ENCODE measurements at places on chromosomes 7 and 10. TPM values are rescaled to one million over a fixed set of nuclear protein-coding genes. Genes with fewer than 3 reads are reported as not detected.

CDK14 gene
- 0.76 TPM for total RNA-seq

SPDYE6 gene
- total RNA-seq: not detected

SLC18A3 gene
- not detected for total RNA-seq

SUN3 gene
- 0.71 TPM for total RNA-seq

PITX3 gene
- total RNA-seq: not detected

ACHE gene
- total RNA-seq: 0.64 TPM

SFTPA1 gene
- not detected for total RNA-seq

GRCh38 chr10:2139746-2140145 lies 402.4 kb upstream of the ADARB2 start:
- H3K27me3 ChIP-seq: peaks cover 2% of the 10 kb centered on the region
- H3K4me3 ChIP-seq: no peak overlapping the region
- no peak for DNase-seq
- H3K4me1 ChIP-seq: no peaks in the 10 kb centered on the region
- H3K36me3 ChIP-seq: no peaks in the 10 kb centered on the region
- no peak overlapping the region for H3K27ac ChIP-seq

GRCh38 chr7:80309971-80310549 lies 175.4 kb downstream of the GNAI1 start:
- DNase-seq: no peak
- H3K27me3 ChIP-seq: no peaks in the 10 kb centered on the region
- H3K36me3 ChIP-seq: no peaks in the 10 kb centered on the region
- H3K27ac ChIP-seq: no peak overlapping the region

GRCh38 chr7:3043544-3044371 lies at the start of gene CARD11:
Gene CARD11 (minus strand): TSS chr7:3043867. CDS start chr7:2958506, 85,361 bp downstream.
- no peaks in the 10 kb centered on the region for H3K27me3 ChIP-seq
- H3K4me3 ChIP-seq: peak within 1 kb of the TSS; percentile 91
- H3K27ac ChIP-seq: peak within 1 kb of the TSS; percentile 88
- peaks cover 36% of the 10 kb centered on the region for H3K4me1 ChIP-seq
- no peaks in the 10 kb centered on the region for H3K36me3 ChIP-seq

GRCh38 chr10:69451209-69451783 lies at the start of gene TSPAN15:
Gene TSPAN15 (plus strand): TSS chr10:69451465. CDS start chr10:69451595, 130 bp downstream.
- H3K4me3 ChIP-seq: peak within 1 kb of the TSS; percentile 80
- no peak within 1 kb of the TSS for H3K27ac ChIP-seq
- peaks cover 18% of the 10 kb centered on the region for H3K4me1 ChIP-seq
- H3K36me3 ChIP-seq: no peaks in the 10 kb centered on the region

DNA sequence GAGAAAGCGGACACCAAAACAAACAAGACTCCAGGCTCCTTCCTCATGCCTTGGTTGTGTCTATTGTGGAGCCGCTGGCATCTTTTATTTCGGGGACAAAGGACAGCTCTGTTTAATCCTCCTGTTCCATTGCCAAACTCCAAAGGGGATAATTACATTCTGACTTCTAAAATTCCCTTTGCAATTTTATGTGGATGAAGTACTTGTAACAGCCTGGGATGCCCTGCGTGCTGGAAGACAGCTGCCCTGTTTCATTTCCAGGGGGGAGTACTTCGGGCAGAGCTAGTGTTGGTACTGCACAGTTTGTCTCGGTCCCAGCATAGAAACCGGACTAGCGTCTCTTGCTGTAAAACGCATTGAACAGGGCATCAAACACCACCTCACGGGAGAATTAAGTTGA lies 90.9 kb downstream of the BAMBI start:
- no peaks in the 10 kb centered on the region for H3K4me1 ChIP-seq
- H3K27me3 ChIP-seq: no peaks in the 10 kb centered on the region
- H3K36me3 ChIP-seq: no peaks in the 10 kb centered on the region
- DNase-seq: no peak

GRCh38 chr10:2949948-2950354 lies 117.4 kb upstream of the PFKP start:
- H3K4me3 ChIP-seq: no peak overlapping the region
- no peak overlapping the region for H3K27ac ChIP-seq
- H3K27me3 ChIP-seq: peaks cover 24% of the 10 kb centered on the region
- no peaks in the 10 kb centered on the region for H3K36me3 ChIP-seq

DNA sequence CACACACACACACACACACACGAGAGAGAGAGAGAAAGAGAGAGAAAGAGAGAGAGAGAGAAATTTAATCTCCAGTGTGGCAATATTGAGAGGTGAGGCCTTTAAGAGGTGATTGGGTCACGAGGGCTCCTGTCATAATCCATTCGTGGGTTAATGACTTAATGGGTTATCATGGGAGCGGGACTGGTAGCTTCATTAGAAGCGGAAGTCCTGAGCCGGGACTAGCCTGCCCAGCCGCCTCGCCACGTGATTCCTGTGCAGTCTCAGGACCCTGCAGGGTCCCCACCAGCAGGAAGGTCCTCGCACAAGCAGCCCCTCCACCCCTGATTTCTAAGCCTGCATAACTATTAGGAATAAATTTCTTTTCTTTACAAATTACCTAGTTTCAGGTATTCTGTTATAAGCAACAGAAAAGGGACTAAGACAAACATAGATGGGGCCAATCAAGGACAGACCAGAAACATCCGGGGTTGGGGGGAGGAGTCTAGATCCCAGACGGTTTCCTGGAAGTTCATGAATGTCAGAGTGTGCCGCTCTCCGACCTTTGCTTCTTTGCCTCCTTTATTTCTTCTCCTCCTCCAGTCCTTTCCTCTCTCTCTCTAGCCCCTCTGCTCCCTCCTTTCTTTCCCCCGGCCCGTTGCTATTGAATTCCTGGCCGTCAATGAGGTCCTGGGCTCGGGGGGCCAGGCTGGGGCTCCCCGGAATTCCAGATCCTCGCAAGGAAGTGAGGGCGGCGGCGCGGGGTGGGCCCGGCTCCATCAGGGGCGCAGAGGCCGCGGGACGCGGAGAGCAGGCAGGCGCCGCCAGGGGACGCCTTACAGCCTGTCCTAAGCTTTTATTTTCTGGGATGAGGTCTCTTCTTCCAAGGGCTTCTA lies 146.8 kb downstream of the CYP26A1 start:
- H3K36me3 ChIP-seq: no peaks in the 10 kb centered on the region
- H3K27ac ChIP-seq: no peak overlapping the region
- DNase-seq: no peak
- H3K4me1 ChIP-seq: no peaks in the 10 kb centered on the region

DNA sequence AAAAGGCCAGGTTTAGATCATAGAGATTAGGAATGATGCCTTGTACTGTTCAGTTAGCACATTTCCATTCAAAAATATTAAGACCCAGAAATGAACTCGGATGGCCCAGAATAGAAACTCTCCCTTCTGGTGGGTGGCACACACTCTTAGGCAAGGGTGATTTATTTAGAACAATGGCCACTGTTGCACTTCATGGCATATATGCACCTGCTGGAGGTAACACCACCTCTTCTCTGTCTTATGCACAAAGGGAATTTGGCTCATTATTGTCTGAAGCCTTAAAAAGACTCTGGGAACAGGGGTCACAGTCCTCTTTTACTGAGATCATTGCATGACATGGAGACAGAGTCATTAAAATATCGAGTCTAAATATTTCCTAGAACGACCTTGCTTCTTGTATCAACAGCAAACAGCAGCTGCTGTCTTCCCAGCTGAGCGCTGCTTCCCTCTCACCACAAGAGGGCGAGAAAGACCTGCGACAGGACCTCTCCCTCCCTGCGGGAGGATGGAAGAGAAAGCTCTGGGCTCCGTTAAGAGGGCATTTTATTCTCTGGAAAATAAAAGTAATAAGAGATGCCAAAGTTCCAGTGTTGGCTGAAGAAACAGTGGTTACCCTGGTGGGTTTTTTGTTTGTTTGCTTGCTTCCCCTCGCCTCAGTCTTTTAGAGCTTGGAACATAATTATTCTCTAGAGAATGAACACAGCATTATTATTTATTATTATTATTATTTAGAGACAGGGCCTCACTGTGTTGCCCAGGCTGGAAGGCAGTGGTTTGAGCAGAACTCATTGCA lies 13.5 kb upstream of the BAMBI start:
- H3K27ac ChIP-seq: no peak overlapping the region
- peak; percentile 66 for DNase-seq
- H3K36me3 ChIP-seq: no peaks in the 10 kb centered on the region
- H3K4me1 ChIP-seq: peaks cover 4% of the 10 kb centered on the region
- peaks cover 42% of the 10 kb centered on the region for H3K27me3 ChIP-seq

DNA sequence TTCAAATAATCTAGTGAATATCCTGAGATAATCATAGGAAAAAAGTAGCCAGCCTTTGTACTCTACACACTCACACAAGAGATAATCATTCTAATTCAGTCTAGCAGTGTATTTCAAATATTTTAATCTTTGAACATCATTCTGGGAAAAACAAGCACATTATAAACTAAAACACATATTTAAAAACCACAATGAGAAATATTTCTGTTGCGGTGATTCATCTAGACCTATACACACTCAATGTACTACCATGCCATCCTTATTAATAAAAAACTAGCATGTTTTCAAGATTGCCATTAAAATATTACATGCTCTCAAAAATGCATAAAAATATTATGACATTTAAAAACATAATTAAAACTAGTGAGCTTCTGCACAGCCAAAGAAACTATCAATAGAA lies 11.8 kb downstream of the COG5 start:
- no peaks in the 10 kb centered on the region for H3K27me3 ChIP-seq
- H3K4me1 ChIP-seq: peaks cover 11% of the 10 kb centered on the region
- no peak for DNase-seq

- H3K27ac ChIP-seq: no peak overlapping the region
- no peaks in the 10 kb centered on the region for H3K27me3 ChIP-seq
- no peak for DNase-seq
Measured at GRCh38 chr10:89278034-89278535, 23.8 kb upstream of the IFIT2 start.

DNA sequence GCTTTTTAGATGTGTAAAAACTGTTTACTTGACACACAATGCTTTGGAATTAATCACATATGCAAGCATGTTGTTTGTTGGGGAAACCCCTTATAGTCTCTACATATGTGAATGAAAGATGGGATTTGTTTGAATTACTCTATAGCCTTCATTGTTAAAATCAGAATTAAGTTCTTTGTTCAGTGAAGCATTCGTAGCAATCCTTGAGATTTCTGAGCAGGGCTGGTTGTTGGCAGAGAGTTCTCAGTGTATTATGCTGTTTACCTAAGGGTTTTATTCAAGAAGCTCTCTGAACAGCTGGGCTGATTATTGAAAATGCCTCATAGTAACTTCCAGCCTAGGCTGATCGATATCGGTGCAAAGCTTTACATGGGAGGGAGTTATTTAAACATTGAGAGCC lies 190.9 kb downstream of the VTI1A start:
- no peak for DNase-seq
- H3K4me3 ChIP-seq: no peak overlapping the region
- H3K27me3 ChIP-seq: no peaks in the 10 kb centered on the region
- no peaks in the 10 kb centered on the region for H3K4me1 ChIP-seq

DNA sequence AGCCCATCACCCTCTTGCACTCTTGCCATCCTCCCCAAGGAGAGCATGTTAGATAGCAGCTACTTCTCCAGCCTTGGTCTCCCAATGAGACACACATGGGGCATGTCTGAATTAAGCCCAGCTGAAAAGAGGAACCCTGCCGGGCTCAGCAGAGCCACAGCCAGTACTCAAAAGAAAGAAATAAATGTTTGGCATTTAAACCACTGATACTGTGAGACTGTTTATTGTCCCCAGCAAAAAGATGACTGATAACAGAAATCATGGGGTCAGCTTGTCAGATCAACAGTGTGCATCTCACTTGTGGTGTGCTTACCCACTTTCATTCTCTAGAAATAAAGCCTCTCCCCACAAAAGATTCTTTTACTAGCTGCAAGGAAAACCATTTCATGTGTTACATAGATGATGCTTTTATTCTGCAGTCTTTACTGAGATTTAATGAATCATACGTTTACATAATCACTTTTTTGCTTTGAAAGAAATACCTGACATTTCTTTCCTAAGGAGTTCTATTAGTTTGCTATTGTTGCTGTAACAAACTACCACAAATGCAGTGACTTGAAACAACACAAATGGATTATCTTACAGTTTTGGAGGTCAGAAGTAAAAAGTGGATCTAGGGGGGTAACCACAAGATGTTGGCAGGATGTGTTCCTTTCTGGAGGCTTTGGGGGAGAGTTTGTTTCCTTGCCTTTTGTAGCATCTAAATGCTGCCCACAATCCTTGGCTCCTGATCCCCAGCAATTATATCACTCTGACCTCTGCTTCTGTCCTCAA lies 20.9 kb downstream of the ANKRD7 start:
- DNase-seq: no peak
- peaks cover 6% of the 10 kb centered on the region for H3K27me3 ChIP-seq
- H3K36me3 ChIP-seq: no peaks in the 10 kb centered on the region
- H3K4me3 ChIP-seq: no peak overlapping the region
- no peak overlapping the region for H3K27ac ChIP-seq
- H3K4me1 ChIP-seq: no peaks in the 10 kb centered on the region

GRCh38 chr10:48940372-48940771 lies 732 bp upstream of the LRRC18 start:
- no peak overlapping the region for H3K4me3 ChIP-seq
- no peak for DNase-seq

- H3K4me3 ChIP-seq: no peak overlapping the region
- H3K27ac ChIP-seq: no peak overlapping the region
- no peak for DNase-seq
- no peaks in the 10 kb centered on the region for H3K36me3 ChIP-seq
- no peaks in the 10 kb centered on the region for H3K4me1 ChIP-seq
- H3K27me3 ChIP-seq: peaks cover 16% of the 10 kb centered on the region
Measured at GRCh38 chr10:121326905-121327304, 271.3 kb downstream of the FGFR2 start.

GRCh38 chr7:6640246-6640721 lies 3.2 kb downstream of the ZNF316 start:
- peaks cover 4% of the 10 kb centered on the region for H3K36me3 ChIP-seq
- H3K4me3 ChIP-seq: no peak overlapping the region
- H3K27me3 ChIP-seq: no peaks in the 10 kb centered on the region
- DNase-seq: no peak

DNA sequence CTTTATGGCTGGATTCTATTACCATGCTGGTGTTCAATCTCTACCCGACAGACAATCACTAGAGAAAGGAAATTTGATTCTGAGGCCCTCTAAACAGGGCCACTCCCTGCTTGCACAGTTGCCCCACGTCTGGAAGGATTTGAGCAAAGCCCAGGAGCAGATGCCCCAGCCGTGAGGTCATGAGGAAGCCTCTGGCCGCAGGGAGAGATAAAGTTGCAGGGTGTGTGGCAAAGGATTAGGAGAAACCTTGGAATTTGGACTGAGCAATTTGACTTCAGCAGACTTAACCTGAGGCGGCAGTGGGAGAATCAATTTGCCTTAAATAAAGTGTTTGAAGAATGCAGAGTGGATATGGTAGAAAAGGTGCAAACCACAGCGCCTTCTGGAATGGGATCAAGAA lies 40.2 kb upstream of the KLF6 start:
- peak overlapping the region; percentile 82 for H3K27ac ChIP-seq
- no peak for DNase-seq
- no peak overlapping the region for H3K4me3 ChIP-seq
- H3K4me1 ChIP-seq: peaks cover 31% of the 10 kb centered on the region
- H3K27me3 ChIP-seq: no peaks in the 10 kb centered on the region

DNA sequence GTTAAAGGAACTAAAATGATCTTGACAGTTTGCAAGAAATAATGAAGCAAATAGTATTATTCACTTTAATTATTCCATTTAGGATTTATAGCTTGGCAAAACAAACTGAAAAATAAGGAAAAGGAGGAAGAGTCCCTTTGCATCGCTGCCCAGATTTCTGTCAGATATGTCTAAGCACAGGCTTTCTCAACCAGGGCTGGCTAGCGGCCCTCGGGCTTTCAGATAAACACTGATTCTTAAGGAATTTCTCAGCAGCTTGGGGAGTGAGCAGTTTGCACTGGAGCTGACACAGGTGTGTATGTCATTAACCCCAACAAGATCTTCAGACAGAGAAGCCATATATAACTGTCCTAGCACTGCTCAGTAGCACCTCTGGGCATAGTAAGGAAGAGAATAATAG lies 47.9 kb upstream of the SEMA3D start:
- no peak for DNase-seq
- H3K36me3 ChIP-seq: peaks cover 5% of the 10 kb centered on the region
- H3K4me3 ChIP-seq: no peak overlapping the region
- no peaks in the 10 kb centered on the region for H3K4me1 ChIP-seq
- H3K27ac ChIP-seq: no peak overlapping the region
- no peaks in the 10 kb centered on the region for H3K27me3 ChIP-seq
